ENCODE measurements at places on chromosomes 4 and X.

GRCh38 chrX:150201391-150201790, 161.7 kb upstream of the MAMLD1 start:
- DNase-seq = no peak

DNA sequence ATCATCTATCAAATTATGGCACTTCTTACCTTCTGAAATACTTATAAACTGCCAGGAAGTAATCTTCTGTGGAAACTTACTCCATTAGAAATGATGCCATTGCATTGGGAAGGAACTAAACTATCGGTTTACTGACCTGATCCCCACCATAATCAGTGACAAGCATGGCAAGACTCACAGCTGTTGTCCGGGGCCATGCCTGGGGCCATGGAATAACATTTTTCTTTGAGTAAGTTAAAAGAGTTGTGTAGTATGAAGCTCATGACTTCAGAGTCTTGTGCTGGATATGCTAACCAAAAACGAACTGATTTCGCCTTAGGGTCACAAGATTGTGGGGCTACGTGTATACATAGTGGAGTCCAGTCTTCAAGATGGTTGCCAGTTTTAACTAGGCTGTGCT, 15.4 kb downstream of the MTHFD2L start:
- DNase-seq = no peak

- no peak for DNase-seq
These were observed 50.5 kb upstream of the ADGRG2 start for GRCh38 chrX:19172741-19173140.

GRCh38 chr4:8593264-8594096, 915 bp downstream of the CPZ start:
- no peak for DNase-seq

DNA sequence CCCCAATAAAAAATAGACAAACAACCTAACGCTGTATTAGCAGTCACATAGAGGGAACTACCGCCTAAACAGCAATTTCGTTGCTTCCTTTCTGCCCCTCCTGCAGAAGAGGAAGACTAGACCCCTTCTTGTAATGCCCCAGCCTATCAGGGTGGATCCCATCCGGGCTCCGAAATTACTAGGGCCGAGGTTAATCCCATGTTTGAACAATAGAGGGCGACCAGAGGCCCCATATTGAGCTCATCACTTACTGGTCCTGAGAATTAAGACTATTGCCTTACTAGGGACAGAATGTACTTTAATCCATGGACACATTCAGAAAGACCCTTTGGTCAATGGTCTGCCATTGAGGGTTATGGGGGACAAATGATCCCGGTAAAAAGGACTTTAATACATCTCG, 11.8 kb upstream of the ZNF630 start:
- no peak for DNase-seq

GRCh38 chr4:182189103-182189878, 53.9 kb upstream of the TENM3 start:
- no peak for DNase-seq

- no peak for DNase-seq
These were observed 170.7 kb upstream of the PUDP start for GRCh38 chrX:7318661-7319060.

- DNase-seq = no peak
These were observed 3.3 kb downstream of the SLC25A6 start for GRCh38 chrX:1388651-1389050.

- DNase-seq = no peak
These were observed 81.2 kb upstream of the PRSS48 start for GRCh38 chr4:151195801-151196200.

GRCh38 chr4:36224972-36225903, 19.1 kb downstream of the ARAP2 start:
- no peak for DNase-seq

GRCh38 chr4:95500361-95500760, 48.4 kb downstream of the UNC5C start:
- DNase-seq = no peak

Measured in D721Med (cell line).